CD8-positive, alpha-beta memory T cell (primary cell): ENCODE measurements at places on chromosomes 7 and 10.

DNA sequence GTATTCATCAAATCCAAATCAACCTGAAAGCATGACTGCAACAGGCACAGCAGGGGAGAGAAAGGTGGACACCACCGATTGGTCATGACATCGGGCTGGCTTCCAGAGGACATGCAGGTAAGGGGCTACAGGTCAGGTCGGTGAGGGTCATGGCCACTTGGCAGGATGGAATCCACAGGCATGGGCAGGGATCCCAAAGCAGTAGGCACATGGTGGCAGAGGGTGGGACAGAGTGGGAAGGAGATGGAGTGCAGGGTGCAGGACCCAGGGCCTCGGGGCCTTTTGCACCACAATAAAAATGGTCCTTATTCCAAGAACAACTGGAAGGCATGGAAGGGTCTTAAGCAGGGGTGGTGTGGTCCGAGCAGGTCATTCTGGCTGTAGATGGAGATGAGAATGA lies 33.0 kb downstream of the C10orf90 start:
- no peaks in the 10 kb centered on the region for H3K4me1 ChIP-seq
- DNase-seq: no peak
- H3K27me3 ChIP-seq: no peaks in the 10 kb centered on the region

- no peaks in the 10 kb centered on the region for H3K4me1 ChIP-seq
- no peaks in the 10 kb centered on the region for H3K36me3 ChIP-seq
- H3K4me3 ChIP-seq: no peak overlapping the region
- H3K27ac ChIP-seq: no peak overlapping the region
- DNase-seq: no peak
These were observed 205.8 kb upstream of the SHH start for GRCh38 chr7:156017916-156018700.

GRCh38 chr10:129622291-129622690 lies 155.2 kb downstream of the MGMT start:
- no peak overlapping the region for H3K4me3 ChIP-seq
- no peak overlapping the region for H3K27ac ChIP-seq
- no peaks in the 10 kb centered on the region for H3K27me3 ChIP-seq
- H3K4me1 ChIP-seq: no peaks in the 10 kb centered on the region
- DNase-seq: no peak

DNA sequence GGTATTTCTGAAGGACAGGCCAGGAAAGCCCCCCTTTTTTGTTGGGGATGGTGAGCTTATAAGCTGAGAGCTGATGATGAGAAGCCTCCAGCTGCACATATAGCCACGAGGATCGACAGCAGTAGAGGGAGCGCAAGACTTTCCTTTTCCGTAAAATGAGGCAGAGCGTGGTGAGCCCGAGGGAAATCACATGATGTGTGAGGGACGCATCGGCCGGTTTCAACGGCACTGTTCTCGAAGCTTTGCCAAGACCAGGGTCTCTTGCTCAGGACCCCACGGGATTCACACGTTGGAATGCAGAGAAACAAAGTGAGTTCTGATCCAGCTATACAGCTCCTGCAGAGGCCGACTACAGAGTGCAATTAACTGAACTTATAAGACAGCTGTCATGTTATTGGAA lies 55.7 kb downstream of the ADAM12 start:
- no peaks in the 10 kb centered on the region for H3K36me3 ChIP-seq
- H3K4me3 ChIP-seq: no peak overlapping the region
- no peaks in the 10 kb centered on the region for H3K27me3 ChIP-seq
- H3K27ac ChIP-seq: no peak overlapping the region

- H3K27me3 ChIP-seq: no peaks in the 10 kb centered on the region
- H3K27ac ChIP-seq: no peak overlapping the region
- no peak for DNase-seq
- no peak overlapping the region for H3K4me3 ChIP-seq
- H3K4me1 ChIP-seq: peaks cover 18% of the 10 kb centered on the region
These were observed 11.1 kb downstream of the PTPN12 start for GRCh38 chr7:77548206-77548605.

- H3K4me1 ChIP-seq: peaks cover under 1% of the 10 kb centered on the region
- H3K27ac ChIP-seq: no peak overlapping the region
- H3K27me3 ChIP-seq: no peaks in the 10 kb centered on the region
- H3K36me3 ChIP-seq: no peaks in the 10 kb centered on the region
These were observed 142.2 kb upstream of the INSYN2A start for GRCh38 chr10:127338399-127339110.

DNA sequence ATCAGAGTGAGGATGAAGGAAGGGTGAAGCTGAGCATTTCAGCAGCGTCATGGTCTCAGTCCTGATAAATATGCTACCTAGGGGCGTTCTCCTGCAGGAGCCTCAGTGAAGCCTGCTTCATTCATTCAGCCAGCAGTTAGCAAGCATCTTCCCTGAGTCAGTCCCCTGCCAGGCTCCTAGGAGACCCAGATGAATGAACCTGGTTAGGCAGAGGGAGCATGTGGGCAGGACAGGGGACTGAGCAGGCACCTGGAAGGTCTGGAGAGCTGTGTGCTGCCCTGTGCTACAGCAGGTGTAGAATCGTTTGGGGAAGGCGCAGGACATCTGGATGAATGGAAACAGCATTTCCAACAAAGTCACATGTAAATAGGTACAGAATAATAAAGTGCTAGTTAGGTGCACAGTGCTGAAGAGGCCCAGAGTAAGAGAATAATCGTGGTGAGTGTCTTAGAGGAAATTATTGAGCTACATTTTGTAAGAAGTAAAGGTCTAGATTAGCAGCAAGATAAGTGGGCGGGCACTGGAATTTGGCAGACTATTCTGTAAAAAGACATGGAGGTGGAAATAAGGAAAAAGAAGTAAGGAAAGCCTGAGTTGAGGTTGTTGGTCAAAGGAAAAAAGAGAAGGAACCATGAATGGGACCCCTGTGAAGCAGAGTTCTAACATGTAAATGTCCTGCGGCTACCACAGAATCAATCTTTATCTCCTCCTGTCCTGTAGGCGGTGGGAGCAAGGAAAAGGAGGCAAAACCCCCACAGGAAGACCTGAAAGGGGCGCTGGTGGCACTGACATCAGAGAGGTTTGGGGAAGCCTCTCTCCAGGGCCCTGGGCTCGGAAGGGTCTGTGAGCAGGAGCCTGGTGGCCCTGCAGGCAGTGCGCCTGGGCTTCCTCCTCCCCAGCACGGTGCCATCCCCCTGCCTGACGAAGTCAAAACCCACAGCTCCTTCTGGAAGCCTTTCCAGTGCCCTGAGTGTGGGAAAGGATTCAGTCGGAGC lies 12.0 kb downstream of the ZSCAN25 start:
- H3K27me3 ChIP-seq: no peaks in the 10 kb centered on the region
- no peak for DNase-seq
- no peak overlapping the region for H3K27ac ChIP-seq
- peaks cover 34% of the 10 kb centered on the region for H3K36me3 ChIP-seq

DNA sequence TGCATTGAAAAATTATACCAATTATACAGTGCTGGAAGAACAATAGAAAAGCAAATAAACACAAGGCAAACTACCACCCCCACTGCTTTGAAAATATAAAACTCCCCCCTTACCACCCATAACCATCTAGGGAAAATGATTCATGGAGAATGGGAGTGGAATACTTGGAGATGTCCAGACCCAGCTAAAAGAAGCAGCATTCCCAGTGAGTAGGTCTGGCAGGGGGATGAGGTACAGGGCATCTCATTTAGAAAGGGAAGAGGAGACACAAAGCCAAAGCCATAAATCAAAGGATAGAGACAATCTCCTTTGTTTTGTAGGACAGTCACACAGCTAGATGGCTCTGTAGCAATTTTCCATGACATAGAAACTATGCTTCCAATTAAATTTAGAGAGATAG lies 36.0 kb upstream of the DGKI start:
- H3K27me3 ChIP-seq: no peaks in the 10 kb centered on the region
- peak overlapping the region; percentile 19 for H3K27ac ChIP-seq
- DNase-seq: no peak
- no peak overlapping the region for H3K4me3 ChIP-seq
- H3K36me3 ChIP-seq: peaks cover 34% of the 10 kb centered on the region
- H3K4me1 ChIP-seq: no peaks in the 10 kb centered on the region

DNA sequence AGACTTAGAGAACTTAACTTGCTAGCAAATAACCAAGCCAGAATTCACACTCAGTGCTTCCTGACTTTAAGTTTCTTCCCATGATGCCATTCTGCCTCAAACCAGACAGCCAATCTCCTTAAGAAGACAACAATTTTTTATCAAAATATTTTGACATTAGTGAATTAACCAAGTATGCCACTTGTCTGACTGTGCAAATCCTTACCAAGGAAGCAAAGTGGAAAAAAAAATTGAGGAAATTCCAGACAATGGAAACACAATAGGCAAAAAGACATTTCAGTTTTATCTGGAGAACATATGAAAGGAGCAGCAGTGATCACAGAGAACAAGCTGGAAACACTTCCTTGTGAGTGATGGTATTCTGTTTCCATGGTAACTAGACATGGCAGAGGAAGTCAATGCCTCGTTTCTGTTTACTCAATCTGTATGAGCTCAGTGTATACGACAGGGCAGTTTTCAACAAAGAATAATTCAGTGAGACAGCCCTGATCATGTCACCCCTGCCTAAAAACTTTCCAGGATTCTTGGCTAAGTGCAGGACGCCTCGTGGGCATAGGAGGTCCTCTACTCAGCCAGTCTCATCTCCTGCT lies 114.2 kb downstream of the DYNC1I1 start:
- H3K4me1 ChIP-seq: no peaks in the 10 kb centered on the region
- no peak for DNase-seq
- no peak overlapping the region for H3K4me3 ChIP-seq
- no peak overlapping the region for H3K27ac ChIP-seq
- no peaks in the 10 kb centered on the region for H3K36me3 ChIP-seq

GRCh38 chr10:58952747-58953466 lies 223.5 kb upstream of the PHYHIPL start:
- no peaks in the 10 kb centered on the region for H3K27me3 ChIP-seq
- H3K4me3 ChIP-seq: no peak overlapping the region
- H3K27ac ChIP-seq: no peak overlapping the region
- no peaks in the 10 kb centered on the region for H3K36me3 ChIP-seq

DNA sequence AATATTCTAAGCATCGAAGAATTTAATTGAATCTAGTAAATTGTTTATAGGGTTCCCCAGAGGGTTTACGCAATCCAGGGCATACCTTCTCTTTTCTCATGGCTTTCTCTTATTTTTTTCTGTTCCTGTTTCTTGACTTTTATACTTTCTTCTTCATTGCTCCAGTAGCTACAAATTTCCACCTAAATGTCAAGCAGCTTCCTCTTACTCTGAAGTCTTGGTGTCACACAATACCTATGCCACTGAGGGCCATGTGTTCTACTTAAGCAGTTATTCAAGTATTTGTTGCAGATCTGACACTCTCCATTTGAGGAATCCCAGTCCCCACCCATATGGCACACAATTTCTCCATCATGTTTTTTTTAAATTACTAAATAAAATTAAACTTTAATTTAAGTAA lies 343.1 kb upstream of the MBL2 start:
- no peak for DNase-seq
- H3K4me3 ChIP-seq: no peak overlapping the region
- no peak overlapping the region for H3K27ac ChIP-seq
- H3K27me3 ChIP-seq: no peaks in the 10 kb centered on the region
- no peaks in the 10 kb centered on the region for H3K4me1 ChIP-seq

DNA sequence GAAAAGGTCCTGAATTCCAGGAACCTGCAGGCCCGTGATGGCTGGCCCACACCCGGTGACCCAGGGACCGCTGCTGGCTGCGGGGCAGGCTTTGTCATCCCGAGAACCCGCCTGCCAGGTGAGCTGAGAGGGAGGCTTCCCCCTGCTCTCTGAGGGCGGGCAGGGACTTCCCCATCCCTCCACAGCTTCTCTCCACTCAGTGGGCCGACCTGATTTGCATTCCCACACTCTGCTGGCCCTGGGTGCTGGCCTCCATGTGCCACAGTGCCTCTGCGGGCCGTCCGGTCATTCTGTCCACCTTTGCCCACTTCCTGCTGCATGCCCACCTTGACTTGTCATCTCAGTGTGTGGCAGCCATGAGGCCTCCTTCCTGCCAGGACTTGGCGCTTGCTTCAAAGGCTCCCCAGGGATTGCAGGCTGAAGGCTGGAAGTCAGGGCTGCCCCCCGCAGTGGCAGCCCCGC lies 35.3 kb downstream of the PALD1 start:
- H3K27ac ChIP-seq: no peak overlapping the region
- no peak overlapping the region for H3K4me3 ChIP-seq
- H3K4me1 ChIP-seq: no peaks in the 10 kb centered on the region
- DNase-seq: no peak

DNA sequence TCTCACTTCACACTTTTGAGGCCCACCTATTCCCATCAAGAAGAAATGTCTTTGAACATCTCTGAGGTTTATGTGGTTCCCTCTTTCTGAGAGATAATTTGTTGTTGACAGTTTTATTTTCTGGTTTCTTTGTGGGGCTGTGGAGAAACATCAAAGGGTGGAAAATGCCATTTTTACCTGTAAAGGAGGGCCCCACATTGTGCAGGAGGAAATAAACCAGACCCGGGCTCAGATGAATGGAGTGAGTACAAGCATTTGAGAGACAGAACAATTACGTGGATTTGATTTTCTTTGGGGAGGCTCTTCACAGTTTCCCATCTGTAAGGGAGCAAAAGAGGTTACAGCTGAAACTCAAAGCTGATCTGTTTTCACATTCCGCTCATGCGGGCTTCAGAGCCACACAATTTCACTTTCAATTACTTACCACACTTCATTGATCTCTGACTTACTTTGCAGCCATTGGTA lies 29.8 kb downstream of the ITPRIP start:
- peaks cover 12% of the 10 kb centered on the region for H3K36me3 ChIP-seq
- H3K27me3 ChIP-seq: no peaks in the 10 kb centered on the region
- no peak overlapping the region for H3K27ac ChIP-seq
- H3K4me3 ChIP-seq: peak overlapping the region; percentile 5

GRCh38 chr10:44049301-44050015 lies 335.4 kb downstream of the CXCL12 start:
- no peaks in the 10 kb centered on the region for H3K27me3 ChIP-seq
- H3K36me3 ChIP-seq: no peaks in the 10 kb centered on the region
- no peak overlapping the region for H3K4me3 ChIP-seq
- no peak overlapping the region for H3K27ac ChIP-seq
- no peaks in the 10 kb centered on the region for H3K4me1 ChIP-seq
